Endodermal cell (in vitro differentiated cells): ENCODE measurements at places on chromosomes 1 and 21. TPM values are rescaled to one million over a fixed set of nuclear protein-coding genes. Genes with fewer than 3 reads are reported as not detected.

The WDR77 gene
- total RNA-seq, result 24.9 to 62.8 TPM (median 60.4 TPM) in 3 replicates

The TRNAU1AP gene
- total RNA-seq, result 53.7 to 79.7 TPM (median 62.2 TPM) in 3 replicates

DNA sequence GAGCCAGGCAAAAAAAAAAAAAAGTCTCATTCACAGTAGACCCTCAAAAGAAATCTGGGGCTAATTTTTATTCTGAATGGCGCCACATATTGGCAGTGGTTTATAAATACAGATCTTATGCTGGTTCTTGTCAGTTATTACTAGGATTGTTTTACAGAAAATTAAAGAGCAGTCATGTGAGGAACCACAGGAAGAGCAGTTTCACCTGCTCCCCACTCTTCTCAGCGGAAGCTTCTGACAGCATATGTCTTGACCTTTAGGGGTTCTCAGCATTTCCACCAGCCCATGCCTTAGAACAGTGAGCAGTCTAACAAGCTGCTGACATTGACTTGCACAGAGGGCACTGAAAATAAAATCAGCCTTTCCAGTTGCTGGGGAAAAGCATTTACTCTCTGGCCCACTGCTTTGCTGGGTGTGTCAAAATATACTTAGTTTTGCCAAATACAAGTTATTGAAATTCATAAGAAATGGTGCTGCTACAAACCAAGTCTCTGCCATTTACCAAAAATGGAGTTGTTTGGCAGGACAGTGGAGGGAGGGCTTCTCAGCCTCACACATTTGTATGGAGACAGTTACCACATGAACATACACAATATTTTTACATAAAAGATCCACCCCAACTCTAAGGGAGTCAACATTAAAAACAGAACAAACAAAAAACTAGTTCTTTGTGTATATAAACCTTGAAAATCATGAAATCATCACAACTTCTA lies 144.2 kb downstream of the SYT2 start:
- no peak for DNase-seq

The CFAP74 gene
- 0.57 to 0.59 TPM (median 0.58 TPM) in 3 replicates for total RNA-seq

- no peak for DNase-seq
These were observed 18.9 kb downstream of the SLC16A1 start for GRCh38 chr1:112937070-112937469.

The ZNF496 gene
- 45.2 to 69.1 TPM (median 65.6 TPM) in 3 replicates for total RNA-seq

GRCh38 chr1:230349020-230349393 lies 77.1 kb downstream of the PGBD5 start:
- DNase-seq, result no peak

The CTSK gene
- 8.4 and 9.2 TPM in 2 replicates for total RNA-seq

DNA sequence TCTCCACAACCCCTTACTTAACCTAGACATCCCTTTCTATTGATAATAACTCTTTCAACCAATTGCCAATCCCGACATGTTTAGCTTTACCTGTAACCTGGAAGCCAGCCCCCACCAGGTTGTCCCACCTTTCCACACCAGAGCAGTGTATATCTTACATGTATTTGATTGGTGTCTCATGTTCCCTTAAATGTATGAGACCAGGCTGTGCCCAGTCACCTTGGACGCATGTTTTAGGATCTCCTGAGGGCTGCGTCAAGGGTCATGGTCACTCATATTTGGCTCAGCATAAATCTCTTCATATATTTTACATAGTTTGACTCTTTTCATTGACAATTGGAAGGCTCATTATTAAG lies 5.3 kb upstream of the SLC19A1 start:
- peak; percentile 23 for DNase-seq

DNA sequence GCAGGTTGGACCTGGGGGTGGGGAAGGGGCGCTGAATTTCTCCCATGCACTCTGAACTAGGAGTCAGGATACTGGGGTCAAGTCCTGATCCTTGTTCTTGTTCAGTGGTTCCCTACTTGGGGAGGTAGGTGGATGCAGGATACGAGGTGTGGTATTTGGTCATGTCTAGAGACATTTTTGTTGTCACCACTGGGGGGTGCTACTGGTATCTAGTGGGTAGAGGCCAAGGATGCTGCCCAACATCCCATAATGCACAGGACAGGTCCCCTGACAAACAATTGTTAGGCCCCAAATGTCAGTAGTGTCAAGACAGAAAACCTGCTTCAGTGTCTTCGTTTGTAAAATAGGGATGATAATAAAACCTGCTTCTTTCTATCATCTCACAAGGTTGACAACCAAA lies 259.0 kb upstream of the FOXD3 start:
- peak; percentile 79 for DNase-seq

GRCh38 chr1:234704106-234704887 lies 94.3 kb upstream of the IRF2BP2 start:
- DNase-seq, result no peak

- peak; percentile 26 for DNase-seq
These were observed 22.0 kb downstream of the COL6A1 start for GRCh38 chr21:46003575-46004007.

DNA sequence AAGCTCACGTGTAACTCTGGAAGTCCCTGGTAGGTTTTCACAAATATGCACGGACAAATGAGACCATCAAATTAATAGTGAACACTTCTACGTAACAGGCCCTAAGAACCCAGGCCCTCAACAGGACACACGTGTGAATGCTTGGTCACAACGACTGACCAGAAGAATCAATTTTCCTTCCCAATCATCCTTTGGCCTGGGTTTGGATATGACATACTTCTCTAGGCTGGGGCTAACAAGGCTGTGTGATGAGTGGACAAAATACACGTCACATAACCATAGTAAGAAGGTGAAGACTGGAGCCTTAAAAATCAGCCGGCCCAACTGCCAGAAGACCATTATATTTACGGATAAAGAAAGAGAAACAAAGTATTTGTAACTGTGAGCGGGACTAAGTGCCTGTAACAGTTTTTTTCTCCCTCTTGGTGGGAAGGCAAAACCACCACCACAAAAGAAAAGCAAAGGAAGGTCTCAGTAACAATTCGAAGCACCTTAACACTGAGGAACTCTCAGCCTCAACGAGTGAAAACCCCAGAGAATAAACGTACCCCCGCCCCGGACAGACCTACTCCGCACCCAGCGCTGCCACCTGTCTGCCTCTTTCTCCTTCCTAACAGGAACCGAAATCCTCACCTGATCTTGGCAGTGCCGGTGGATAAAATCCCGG lies 450 bp downstream of the SDE2 start:
- DNase-seq, result no peak

GRCh38 chr1:21077085-21077484 lies 99.6 kb downstream of the EIF4G3 start:
- DNase-seq, result no peak

The CASQ1 gene
- total RNA-seq, result 0.56 and 0.77 TPM in 2 replicates

DNA sequence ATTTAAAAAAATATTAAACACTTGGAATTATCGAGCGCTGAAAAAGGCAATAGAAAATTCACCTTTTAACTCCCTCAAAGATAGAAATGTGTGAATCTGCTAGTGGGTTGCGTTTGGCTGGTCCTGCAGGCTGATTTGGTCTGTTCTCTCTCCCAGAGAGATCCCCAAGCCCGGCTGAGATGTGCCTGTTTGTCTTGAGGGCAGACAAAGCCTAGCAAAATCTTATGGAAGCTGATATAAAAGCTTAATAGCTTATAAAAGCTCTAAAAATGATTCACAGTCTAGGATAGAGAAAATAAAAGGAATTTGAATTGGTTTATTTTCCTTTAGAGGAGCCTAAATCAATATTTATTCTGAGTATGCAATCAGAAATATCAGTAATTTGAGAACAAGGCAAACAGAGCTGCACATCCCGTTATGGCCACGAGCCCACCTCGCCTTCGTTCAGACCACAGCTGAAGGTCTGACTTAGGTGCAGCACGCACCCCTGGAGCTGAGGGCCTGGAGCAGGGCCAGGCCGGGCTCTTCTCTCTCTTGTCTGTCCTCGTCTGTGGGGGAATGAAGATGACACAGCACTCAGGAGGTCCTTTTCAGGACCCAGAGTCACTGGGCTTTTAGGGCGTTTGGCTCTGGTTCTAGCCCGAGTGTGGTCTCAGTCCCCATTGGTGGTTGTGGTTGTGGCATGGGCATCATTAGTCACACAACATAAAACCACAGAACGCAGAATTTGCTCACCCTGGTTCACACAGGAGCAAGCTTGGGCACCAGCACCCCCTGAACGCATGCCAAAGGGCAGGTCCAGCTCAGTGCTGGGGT lies 18.6 kb downstream of the PDE9A start:
- DNase-seq, result no peak

The CDC42BPA gene
- total RNA-seq, result 29.0 and 34.3 TPM in 2 replicates

- no peak for DNase-seq
These were observed 1271.0 kb downstream of the BRINP3 start for GRCh38 chr1:189206617-189207016.

The CELA3B gene
- not detected in 3 replicates for total RNA-seq

GRCh38 chr1:10836726-10837125 lies 40.3 kb upstream of the CASZ1 start:
- DNase-seq, result peak; percentile 68

The SEC16B gene
- total RNA-seq, result 0.90 and 1.5 TPM in 2 replicates

The TRIM67 gene
- 0.04 and 0.05 TPM in 2 replicates for total RNA-seq

DNA sequence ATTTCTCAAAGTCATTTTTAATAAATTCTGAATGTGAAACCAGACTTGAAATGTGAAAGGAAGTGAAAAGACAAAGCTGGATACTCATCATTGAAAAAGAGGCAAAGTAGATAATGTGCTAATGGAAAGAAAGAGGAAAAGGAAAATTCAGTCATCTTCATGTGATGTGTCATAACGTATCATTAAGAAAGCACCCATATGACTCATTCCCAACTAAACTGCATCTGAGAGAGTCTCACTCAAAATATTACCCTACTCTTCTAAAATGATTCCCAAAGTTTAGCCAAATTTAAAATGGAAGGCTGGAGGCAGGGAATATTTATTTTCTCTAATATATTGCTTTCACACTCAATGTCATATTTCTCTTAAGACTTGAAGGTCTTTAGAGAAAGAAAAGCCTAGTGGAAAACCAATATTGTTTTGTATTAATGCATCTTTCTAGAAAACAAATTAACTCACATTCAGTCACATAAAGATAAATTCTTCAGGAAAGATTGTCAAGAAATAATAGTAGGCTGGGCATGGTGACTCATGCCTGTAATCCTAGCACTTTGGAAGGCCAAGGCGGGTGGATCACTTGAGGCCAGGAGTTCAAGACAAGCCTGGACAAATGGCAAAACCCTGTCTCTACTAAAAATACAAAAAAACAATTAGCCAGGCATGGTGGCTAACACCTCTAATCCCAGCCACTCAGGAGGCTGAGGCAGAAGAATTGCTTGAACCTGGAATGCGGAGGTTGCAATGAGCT lies 129.9 kb downstream of the SLC30A10 start:
- DNase-seq, result no peak

DNA sequence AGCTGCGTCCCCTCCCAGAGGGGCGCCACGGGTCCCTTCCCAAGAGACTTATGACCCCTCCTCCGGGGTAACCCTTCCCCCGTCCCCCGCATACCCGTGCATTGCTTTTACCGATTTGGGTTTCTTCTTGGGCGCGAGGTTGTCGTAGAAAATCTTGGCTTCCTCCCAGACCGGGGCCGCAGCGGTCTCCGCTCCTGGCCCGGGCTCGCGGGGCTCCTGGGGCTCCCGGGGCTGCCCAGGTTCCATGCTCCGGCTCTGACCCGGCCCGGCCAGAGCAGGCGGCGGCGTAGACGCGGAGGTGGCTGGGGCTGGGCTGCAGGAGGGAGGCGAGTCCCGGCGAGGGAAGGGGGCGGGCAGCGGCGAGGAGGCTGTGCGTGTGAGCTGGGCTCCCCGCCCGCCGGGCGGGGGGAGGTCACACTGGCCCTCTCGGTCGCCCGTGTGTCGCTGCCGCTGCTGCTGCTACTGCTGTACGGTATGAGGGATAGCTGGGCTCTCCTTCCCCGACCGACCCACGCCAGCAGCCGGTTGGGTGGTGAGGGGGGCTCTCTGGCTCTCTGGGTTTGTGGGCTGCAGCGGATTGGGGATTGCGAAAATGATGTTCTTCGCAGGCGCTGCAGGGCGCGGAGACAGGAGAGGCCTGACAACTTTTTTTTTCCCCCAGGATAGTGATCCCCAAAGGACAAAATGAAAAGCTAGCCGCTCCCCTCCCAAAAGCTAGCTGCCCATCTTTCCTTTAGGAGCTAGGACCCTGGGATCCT lies at the start of gene NT5C1A:
Gene NT5C1A (minus strand): TSS at position 315 of the 758 bp plus-strand sequence. CDS start 69 bp downstream, at position 246.
- DNase-seq, result peak; percentile 71

- DNase-seq, result peak; percentile 98
These were observed 23.2 kb upstream of the ZNF648 start for GRCh38 chr1:182084487-182085316.

The WDR26 gene
- total RNA-seq, result 72.1 to 77.5 TPM (median 75.9 TPM) in 3 replicates

DNA sequence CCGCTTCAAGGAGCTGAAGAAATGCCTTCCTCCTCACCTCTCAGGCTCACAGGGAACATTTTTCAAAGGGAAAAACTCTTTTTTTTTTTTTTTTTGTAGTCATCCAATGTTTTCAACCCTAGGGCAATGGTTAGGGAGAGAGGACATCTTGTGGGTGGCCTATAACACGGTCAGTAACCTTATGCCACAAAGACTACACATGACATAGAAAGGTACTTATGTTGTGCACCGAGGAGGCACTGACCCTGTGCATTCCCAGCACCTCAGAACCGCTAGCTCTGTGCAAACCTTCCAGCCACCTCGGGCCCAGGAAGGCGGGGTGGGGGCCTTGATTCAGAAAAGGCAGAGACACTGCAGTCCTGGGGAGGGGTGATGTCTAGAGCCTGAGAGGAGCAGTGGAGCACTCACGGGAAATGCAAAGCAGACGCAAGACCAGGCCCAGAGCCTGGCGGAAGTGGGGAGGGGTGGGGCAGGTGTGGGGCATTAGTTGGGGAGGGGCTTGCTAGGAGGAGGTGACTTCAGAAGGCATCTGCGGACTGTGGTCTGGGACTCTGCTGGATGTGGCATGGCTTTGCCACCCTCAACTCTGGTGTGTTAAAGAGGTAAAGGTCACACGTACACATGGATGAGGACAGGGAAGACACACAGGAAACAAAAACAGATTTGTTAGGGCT lies 68.6 kb downstream of the MDM4 start:
- peak; percentile 69 for DNase-seq

DNA sequence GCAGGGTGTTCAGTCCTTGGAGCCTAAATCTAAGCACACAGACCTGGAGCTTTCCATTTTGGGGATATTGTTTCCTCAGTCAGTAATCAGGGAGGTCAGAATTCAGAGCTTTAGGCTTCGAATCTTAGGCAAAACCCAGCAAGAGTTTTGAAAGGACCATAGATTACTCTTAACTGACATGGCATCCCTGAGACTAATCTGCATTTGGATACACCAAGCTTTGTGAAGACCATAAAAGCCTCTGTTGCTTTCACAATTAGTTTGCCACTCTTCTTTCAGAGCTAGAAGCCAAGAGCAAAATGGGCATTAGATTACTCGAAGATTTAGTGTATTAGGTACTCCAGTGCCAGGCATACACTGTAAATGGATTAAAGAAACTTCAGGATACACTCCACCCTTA lies 131.8 kb upstream of the GREM2 start:
- no peak for DNase-seq

DNA sequence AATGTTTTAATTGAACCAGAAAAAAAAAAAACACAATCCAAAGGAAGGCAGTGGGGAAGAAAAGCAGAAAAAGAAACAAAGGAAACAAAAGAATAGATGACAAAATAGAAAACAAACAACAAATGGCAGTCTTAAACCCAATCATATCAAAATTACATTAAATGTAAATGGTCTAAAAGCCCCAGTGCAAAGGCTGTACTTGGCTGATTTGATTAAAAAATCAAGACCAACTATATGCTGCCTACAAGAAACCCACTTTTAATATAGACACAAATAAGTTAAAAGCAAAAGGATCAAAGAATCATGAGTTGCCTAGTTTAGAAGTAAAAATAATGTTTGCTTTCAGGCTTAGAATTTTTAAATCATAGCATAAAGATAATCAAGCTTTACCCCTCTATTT lies 19.8 kb upstream of the C1orf115 start:
- no peak for DNase-seq

The RBBP5 gene
- 17.7 and 17.8 TPM in 2 replicates for total RNA-seq

- DNase-seq, result no peak
These were observed 131.3 kb downstream of the PEX14 start for GRCh38 chr1:10606064-10606463.

The ZNF648 gene
- 0.11 TPM in 1 of 3 replicates, not detected in the others for total RNA-seq

The PRR9 gene
- not detected in 2 replicates for total RNA-seq
